ENCODE measurements at places on chromosomes 4 and X. TPM values are rescaled to one million over a fixed set of nuclear protein-coding genes. Genes with fewer than 3 reads are reported as not detected.

DNA sequence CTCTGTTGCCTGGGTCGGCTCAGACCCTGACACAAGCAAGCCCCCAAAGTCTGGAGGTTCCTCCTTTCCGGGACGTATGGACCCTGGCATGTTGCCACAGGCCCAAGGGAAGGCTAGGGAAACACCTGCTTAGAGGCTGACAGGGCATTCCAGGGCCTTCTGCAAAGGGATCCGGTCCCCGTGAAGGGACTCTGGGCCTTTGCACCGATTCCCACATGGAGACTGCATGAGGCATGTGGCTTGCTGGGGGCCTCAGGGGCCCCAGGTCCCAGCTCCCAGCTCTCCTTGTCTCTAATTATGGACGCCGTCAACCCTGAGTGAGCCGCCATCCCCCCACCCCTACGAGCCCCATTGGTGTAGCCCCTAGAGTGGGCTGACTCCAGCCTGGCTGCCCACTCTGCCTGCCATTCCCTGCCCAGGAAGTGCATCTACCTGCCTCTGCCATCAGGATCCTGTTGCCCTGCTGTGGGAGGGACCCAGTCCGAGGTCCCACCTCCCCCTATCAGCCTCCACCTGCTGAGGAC is 4.2 kb upstream of the RGS12 start:
- no peak for DNase-seq

DNA sequence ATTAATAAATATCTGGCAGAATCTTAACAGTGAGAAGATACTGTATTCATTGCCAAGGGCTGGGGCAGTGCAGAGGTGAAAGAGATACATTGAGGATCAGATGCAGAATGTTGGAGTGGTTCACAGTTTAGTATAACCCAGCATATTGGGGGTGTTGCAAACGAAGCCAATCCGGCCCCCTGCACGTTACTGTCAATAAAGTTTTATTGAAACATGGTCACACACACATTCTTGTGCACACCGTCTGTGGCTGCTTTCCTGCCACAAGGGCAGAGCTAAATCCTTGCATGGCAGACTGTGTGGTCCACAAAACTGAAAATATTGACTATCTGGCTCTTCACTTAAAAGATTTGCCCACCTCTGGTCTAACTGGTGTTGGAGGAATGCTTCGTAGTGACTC is 119.7 kb downstream of the SHOX start:
- no peak for DNase-seq

GRCh38 chr4:90799895-90800294 is 672.7 kb downstream of the CCSER1 start:
- DNase-seq: no peak

DNA sequence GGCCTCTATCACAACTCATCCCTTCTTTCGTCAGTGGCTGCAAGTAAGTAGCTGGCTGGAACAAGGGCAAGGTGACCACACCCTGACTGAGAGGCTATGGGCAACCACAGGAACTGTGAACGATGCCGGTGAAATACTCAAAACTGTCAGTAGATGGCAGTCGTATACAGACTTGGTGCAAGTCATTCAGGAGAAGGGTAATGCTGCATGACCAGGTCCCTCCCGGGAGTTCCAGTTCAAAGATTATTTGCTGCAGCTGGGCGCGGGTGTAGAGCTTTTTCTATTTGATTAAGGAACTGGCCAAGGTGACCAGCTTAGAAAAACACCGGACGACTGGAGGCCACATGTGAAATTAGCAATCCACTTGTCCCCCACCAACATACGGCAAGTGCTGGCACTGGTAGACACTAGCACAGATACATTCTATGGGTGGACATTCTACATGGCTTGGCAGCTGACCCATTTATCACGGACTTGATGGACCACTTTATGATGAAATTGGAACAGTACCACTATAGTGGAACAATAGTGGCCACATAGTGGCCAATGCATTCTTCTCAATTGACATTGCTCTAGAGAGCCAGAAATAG is 726.6 kb downstream of the TRAM1L1 start:
- DNase-seq: no peak

- no peak for DNase-seq
These were observed 119.3 kb downstream of the CRLF2 start for GRCh38 chrX:1093121-1093520.

DNA sequence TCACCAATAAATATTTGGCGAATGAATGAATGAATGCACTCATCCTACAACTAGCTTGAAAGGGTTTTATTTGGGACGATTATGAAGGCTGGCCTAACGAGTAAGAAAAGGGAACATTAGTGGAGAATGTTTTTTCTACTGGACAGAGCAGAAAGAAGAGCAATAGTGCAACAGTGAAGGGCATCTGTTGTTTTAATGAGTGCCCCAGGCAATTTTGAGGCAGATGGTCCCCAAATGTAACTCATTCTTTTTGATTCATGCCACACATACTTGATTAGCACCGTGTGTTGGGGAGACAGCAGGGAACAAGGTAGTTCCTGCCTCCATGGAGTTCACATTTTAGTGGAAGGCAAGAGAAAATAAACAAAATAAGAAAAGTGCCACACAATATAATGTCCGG is 22.7 kb upstream of the INTS6L start:
- peak; percentile 47 for DNase-seq

- DNase-seq: no peak
These were observed 72.9 kb downstream of the MED28 start for GRCh38 chr4:17687237-17687857.

DNA sequence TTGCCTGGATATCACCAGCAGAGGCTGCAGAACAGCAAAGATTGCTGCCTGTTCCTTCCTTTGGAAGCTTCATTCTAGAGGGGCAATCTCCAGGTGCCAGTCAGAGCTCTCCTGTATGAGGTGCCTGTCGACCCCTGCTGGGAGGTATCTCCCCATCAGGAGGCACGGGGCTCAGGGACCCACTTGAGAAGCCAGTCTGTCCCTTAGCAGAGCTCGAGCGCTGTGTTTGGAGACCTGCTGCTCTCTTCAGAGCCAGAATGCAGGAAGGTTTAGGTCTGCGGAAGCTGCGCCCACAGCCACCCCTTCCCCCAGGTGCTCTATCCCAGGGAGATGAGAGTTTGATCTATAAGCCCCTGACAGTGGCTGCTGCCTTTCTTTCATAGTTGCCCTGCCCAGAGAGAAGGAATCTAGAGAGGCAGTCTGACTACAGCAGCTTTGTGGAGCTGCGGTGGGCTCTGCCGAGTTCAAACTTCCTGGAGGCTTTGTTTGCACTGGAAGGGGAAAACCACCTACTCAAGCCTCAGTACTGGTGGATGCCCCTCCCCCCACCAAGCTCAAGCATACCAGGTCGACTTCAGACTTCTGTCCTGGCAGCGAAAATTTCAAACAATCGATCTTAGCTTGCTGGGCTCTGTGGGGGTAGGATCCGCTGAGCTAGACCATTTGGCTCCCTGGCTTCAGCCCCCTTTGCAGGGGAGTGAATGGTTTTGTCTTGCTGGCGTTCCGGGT is 57.9 kb downstream of the DKK2 start:
- DNase-seq: no peak

- DNase-seq: no peak
These were observed 304.5 kb upstream of the DIPK2B start for GRCh38 chrX:45505214-45505613.

- no peak for DNase-seq
These were observed 88.4 kb downstream of the PPP3CA start for GRCh38 chr4:101258883-101259282.

GRCh38 chr4:113781439-113782040 is 20.0 kb upstream of the CAMK2D start:
- DNase-seq: peak; percentile 55

DNA sequence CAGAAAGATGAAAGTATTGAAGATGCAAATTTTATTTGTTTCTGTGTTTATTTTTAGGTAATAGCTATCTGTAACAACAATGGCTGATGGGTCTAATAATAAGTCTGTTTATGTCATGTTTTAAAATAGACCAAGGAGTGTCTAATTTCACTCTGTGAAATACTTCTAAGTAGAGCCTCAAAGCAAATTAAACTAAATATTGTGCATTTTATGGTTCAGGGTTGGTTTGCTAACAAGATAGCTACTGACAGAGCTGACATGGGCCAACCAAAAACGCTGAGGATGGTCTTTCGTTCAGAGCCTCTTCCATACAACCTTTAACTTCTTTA is 437.6 kb upstream of the CTSO start:
- no peak for DNase-seq

DNA sequence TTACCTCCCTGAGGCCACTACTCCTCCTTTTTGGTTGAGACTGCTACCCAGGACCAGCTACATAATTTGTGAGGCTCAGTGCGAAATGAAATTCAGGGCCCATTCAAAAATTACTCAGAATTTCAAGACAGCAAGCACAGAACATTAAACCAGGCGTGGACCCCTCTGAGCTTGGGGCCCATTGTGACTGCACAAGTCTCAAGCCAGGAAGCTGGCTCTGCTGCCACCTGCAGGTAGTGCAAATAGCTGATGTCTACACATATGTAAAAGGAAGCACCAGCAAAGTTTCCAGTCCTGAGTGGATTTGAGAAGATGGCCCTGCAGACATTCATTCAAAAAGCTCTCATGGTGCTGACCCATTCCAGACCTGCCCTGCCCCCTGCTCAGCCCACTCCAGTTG is 213.4 kb upstream of the LNX1 start:
- no peak for DNase-seq

- DNase-seq: no peak
These were observed 32.1 kb downstream of the ZBTB49 start for GRCh38 chr4:4321951-4322688.

GRCh38 chr4:32025851-32026459 is 1305.8 kb downstream of the PCDH7 start:
- DNase-seq: no peak

DNA sequence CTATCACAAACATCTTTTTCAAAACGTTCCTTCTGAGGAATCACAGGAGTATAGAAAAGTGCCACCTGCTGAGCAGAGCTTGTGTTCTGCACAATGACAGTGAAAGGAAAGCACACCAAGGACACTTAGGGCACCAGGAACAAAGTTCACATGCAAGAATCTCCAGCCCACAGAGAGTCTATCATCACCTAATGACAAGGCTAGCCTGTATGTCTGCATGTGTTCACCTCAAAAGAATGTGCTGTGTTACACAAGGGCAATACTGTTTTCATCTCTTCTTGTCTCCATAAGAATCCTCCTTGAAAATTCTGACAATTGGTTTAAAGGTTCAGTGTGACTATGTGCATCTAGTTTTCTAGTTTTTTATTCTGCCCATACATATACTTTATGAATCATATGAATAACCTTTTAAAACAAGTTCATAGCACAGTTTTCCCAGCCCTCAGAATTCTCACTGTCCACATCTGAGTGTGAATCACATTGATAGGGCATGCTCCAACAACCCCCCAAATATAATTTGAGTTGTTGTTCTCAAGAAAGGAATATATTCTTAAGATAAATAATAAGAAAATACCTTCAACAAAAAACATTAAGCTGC is 118.0 kb downstream of the PWWP3B start:
- no peak for DNase-seq

- DNase-seq: no peak
These were observed 594.9 kb downstream of the KCTD8 start for GRCh38 chr4:43853565-43854264.

DNA sequence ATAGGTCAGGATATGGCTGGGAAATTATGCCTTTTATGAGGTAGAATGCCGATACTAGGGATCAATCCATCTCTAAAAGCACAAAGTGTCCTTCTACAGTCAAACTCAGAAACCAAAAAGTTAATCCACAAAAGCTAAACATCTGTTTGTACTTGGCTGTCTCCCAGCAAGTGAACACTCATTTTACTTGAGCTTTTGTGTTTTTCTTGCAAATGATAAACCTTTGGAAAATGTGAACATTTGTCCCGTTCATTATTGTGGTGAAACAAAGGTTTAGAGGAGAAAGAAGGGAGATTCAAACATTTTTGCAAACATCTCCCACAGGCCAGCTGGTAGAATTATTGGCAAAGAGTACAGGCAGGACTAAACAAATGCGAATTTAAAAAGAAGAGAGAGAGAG is 300.6 kb upstream of the SPANXN1 start:
- DNase-seq: no peak

- DNase-seq: no peak
These were observed 123.8 kb downstream of the ELOVL6 start for GRCh38 chr4:110074570-110074969.

- no peak for DNase-seq
These were observed 723.7 kb upstream of the AGA start for GRCh38 chr4:178165951-178166308.

DNA sequence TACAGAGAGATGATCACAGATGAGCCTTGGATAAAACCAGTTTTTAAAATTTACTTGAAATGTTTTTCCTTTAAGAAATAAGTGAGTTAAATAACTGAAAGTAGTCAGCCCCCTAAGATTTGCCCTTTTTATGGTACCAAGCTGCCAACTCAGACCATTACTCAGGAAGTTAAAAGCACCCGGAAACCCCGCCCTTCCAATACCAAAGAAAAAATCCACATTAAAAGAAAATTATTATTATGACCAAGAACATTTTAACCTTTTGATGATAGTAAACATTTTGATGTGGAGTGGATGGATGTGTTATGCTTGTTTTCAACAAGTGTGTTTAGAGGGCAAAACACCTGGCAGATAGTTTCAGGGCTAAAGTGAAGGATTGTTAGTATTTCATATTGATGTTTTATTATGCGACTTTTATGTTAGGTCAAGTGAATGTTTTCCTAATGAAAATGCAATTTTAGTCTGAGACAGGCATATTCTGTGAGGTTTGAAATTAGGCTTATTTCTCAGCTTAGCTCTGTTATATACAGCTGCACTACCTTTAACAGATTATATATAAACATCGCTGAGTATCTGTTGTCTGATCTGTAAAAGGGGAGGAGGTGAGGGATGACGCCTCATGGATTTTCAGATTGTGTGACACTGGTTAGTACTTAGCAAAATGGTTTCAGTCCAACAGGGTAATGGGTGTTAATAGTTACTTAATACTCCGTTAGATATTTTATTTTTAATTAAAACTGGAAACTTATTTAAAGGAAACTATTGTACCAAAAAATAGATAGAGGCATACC is 89.0 kb downstream of the KDM6A start:
- no peak for DNase-seq

DNA sequence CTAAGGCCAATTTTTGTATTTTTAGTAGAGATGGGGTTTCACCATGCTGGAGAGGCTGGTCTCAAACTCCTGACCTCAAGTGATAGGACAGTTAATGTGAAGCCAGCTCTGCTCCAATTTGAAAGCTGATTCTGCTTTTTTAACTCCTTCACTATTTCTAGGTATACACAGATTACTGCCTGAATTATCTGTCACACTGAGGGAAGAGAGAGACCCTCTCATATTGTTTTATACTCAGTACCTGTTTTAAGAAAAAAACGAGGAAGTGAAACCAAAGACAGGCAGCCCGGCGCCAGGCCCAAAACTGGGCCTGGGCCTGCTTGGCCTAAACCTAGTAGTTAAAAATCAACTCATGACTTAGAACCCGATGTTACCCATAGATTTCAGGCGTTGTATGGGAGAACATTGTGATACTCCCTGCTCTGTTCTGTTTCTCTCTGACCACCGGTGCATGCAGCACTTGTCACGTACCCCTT is 1601.5 kb upstream of the PCDH10 start:
- DNase-seq: no peak

The ESX1 gene
- total RNA-seq: not detected

The NXF2B gene
- 0.36 TPM for total RNA-seq

The MAGIX gene
- total RNA-seq: 1.4 TPM

The PCDH7 gene
- 92.5 TPM for total RNA-seq

The GABRG1 gene
- 22.3 TPM for total RNA-seq

The ALPK1 gene
- 7.2 TPM for total RNA-seq

The CENPVL1 gene
- total RNA-seq: 2.4 TPM

The PLAC1 gene
- total RNA-seq: not detected

The NPFFR2 gene
- total RNA-seq: 0.73 TPM

The MAGED4 gene
- total RNA-seq: 55.0 TPM

The DACH2 gene
- total RNA-seq: 7.3 TPM

The TEX13C gene
- total RNA-seq: not detected

The DCAF12L1 gene
- total RNA-seq: 0.18 TPM

All from cerebellum (tissue), 4 donors.